Astrocyte of the spinal cord (primary cell): ENCODE measurements at places on chromosomes 6 and 20.

DNA sequence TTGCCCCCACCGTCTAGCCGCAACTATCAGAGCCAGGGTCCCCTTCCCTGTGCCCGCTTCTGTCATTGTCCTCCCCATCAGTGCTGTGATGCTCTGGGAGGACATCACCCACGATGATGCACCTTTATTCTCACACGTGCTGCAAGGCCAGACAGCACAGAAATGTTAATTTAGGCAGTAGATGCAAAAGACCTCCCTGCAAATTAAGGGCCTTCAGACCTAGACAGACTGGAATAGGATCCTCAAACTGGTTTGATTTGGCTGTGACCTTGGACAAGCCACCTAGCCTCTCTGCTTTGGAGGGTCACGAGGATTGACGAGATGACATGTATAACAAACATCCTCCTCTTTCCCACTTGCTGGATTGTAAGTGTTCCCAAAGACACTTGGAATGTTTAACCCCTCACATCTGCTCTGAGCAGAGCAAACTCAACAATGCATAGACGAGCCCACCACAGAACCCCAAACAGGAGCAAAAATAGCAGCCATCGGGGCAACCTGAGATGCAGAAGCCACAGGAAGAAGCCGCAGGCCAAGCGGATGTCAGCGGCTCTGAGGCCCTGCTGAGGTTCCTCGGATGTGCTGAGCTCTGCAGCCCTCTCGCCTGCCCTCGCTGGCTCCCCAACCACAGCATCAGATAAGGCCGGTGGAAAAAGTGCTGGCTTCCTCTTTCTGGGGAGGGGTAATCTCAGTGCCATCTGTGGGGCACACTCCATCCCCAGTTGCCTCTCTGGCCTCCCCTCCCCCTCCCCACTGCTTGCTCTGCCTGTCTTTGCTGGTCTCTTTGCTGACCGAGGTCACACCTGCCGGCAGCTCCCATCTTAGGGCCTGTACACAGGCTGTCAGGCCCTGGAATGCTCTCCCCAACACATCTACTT is 35.3 kb downstream of the TOX2 start:
- no peak for DNase-seq

- no peak for DNase-seq
Observed at GRCh38 chr6:167493976-167494697, 169.3 kb downstream of the TTLL2 start.

- DNase-seq: no peak
Observed at GRCh38 chr20:47346172-47346571, 10.3 kb downstream of the ZMYND8 start.

GRCh38 chr20:17391127-17391771 is 139.9 kb downstream of the BFSP1 start:
- DNase-seq: no peak

GRCh38 chr6:13253272-13253671 is 75.1 kb downstream of the TBC1D7 start:
- DNase-seq: no peak

DNA sequence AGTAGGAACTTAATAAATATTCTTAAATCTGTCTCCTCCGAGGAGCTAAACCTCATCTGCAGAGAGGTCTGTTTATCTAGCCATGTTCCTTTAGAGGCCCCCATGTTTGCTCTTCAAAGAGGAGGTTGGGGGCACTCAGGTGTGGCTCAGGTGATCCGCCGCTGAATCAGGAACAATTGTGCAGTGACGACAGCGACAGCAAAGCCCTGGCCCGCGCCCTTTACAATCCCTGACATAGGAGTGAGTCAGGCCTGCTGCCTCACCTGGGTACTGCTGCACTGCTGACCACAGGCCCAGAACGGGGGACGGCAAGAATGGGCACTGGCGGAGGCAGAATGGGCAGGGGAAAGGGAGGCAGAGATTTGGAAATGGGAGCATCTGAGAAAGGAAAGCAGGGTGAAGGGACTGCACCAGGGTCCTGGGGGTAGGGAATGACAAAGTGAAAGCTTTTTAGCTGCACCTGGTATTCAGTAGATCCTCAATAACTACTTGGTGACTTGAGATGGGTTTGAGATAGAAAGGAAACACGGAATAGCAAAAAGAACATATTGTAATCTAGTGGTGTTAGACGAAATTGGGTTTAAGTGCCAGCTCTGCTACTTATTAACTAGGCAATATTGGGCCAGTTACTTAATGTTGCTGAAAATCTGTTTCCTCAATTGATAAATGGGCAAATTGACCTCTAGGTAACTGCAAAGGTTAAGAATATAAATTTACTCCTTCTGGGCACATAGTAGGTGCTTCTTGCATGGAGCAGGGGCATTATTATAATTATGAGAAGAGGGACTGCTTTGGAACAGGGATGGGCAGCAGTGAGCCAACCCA is 5.4 kb upstream of the IER3 start:
- DNase-seq: no peak

DNA sequence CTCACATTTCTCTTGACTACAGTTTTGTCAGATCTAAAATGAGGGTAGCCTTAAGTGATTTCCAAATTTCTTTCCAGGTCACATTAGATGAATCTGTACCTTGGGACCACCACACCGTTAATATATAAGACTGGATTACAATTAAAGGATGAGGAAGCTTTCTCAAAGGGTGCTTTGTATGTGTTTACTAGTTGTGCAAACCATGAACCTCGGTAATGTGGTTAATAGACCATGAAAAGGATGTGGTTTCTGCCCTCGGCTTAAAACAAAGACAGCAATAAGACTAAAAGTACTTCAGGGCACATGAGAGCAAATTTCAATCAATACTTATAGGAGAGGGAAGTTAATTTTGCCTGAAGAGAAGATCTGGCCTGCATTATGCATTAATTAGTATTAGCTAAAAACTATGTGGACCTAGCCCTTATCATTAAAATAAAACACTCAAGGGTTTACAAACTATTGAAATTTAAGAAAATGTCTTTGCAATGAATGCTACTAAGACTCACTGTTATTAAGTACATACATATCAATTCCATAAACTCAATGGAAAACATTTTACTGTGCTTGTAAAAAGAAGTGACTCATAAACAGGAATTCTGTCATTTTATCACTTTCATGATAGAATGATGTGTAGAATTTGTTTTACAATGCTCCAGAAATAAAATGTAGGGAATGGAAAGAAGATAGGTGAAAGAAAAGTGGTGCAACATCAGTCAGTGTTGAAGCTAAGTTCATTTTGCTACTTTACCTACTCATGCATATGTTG is 936 bp upstream of the TMX4 start:
- peak; percentile 20 for DNase-seq

- no peak for DNase-seq
Observed at GRCh38 chr6:163187201-163187600, 227.3 kb upstream of the QKI start.

DNA sequence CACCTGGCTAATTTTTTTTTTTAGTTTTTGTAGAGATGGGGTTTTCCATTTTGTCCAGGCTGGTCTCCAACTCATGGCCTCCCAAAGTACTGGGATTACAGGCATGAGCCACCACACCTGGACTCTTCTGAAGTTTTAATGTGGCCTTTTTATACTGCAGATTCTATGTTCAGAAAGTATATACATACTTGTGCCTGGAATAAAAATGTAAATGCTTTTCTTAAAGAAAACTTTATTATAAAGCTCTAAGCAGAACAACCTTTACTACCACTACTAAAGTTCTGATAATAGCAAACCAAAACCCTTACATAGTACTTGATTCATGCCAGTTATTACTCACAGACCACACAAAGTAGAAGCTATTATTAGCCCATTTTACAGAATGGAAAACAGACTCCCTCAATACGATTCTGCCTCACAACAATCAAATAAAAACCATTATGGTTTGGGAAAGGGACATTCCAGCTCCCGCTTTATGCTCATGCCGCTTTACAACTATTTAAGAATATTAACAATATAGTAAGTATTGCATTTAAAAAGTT is 5.3 kb downstream of the PHIP start:
- no peak for DNase-seq

DNA sequence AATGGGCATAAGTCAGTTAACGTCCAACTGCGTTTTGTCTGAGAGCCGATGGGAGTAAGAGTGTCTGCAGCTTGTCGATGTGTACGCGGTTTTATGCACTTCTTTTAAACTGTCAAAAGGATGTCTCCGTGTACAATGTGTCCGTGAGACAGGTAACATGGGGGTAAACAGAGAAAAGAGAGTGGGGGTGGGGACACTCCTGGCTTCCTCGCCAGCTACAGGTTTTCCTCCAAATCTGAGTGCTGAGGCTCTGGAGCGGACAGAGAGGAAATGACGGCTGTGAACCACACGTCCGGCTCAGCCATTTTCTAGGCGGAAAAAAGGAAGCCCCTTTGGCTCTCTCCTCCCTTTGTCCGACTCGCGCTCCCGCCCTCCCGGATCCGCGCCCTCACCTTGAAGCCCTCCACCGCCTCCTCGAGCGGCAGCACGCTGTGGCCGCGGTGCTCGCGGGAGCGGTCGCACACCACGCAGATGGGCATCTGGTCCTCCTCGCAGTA is 916 bp downstream of the TRIM27 start:
- peak; percentile 40 for DNase-seq

DNA sequence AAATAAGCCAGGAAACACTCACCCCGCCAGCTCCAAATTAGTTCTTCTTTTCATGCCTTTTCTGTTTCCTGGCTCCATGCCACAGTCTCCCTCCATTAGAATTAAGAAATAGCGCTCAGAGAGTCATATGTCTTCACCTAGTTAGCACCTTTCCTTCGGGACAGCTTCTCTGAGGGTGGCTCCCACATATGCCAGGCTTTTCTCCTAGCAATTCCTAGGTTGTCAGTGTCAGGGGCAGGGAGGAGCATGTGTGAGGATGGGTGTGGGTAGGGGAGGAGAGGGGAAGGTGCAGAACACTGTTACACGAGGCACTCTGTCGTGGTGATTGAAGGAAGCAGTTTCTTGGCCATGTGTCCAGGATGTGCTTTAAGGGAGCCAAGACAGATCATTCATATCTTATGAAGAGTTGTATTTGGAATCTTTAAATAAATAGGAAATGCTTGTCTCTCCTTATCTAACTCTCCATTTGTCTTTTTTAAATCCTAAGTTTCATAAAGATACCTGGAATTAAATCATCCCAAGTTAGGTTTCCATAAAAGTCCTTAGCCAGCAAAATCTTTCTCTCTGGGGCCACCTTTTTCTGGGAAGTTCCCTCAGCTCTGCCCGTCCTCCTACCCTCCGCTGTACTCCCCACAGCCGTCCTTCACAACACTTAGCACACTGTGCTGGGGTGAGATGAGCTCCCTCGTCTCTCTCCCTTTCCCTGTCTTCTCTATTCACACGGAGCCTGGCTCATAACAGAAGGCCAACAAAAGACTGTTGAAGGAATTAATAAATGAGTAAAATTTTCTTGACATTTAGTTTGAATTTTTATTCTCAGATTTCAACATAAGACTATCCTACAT is 361.0 kb downstream of the CD83 start:
- DNase-seq: no peak

DNA sequence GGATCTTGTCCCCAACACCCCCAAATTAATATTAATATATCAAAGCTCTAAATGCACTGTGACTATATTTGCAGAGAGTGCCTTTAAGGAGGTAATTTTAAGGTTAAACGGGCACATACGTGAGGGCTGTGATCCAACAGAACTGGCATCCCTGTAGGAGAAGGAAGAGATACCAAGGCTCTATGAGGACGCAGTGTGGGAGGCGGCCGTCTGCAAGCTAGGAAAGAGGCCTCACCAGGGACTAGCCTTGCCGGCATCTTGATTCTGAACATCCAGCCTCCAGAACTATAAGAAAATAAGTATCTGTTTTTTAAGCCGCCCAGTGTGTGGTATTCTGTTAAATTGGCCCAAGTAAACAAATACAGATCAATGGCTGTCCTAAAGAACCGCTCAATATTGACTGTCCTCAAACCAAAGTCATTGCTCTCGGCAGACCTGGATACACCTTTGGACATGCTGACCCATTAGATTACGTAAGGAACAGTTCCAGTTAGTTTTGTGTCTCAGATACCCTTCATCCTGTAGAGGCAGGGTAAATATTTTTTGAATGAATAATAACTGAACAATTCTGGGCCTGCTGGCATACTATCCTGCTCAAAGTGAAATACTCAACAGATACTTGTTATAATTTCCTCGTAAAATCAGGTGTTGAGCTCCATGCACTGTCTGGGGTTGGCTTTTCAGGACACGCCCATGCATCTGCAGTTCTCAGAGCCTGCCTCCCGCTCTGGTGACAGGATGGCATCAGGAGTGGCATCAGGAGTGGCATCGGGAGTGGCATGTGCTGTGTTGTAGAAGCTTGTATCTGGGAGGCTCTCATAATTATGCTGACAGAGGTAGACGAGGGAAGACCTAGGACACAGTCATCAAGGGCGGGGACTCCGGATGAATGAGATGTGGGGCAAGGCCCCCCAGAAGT is 6.3 kb downstream of the PRR18 start:
- DNase-seq: no peak

GRCh38 chr6:125107896-125108295 is 45.7 kb upstream of the TPD52L1 start:
- no peak for DNase-seq

DNA sequence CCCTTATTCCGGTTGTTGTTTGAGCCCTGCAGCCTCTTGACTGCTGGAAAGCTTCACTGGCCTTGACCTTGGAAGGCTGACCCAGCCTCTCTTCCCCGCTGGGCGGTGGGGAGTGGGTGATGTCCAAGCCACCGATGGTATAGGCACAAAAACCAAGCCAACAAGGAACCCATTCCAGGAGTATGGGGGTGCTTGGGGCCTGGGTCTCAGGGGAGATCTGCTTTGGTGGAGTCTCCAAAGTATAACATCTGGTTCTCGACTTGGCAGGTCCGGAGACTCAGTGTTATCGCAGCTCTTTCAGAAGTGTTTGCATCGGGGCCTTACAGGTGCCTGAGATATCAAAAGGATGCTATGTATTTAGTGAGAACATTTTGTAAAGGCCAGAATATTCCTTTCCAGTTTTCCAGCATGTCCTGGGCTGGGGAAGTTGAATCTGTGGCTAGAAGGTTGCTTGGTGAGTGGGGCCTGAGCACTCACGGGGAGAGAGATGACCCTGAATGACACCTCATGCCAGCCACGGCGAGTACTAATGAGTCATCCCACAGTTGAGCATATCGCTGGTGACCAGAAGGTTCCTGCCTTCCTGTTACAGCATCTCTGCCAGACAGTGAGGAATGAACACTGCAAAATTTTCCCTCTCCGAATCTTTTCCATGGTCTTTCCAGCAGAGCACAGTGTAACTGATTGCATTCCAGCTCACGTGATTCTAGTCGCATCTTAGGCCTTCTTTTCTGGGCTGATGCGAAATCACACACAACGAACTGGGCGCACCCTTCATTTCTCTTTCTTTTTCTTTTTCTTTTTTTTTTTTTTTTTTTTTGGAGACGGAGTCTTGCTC is 133.9 kb downstream of the ZDHHC14 start:
- DNase-seq: peak; percentile 51

- DNase-seq: no peak
Observed at GRCh38 chr20:22757424-22758183, 173.2 kb upstream of the FOXA2 start.

- no peak for DNase-seq
Observed at GRCh38 chr6:116283191-116283590, 3.5 kb upstream of the TSPYL1 start.

- no peak for DNase-seq
Observed at GRCh38 chr20:46120136-46120535, 2.0 kb downstream of the CD40 start.
